ENCODE measurements at places on chromosomes 2 and 18.

GRCh38 chr2:212195626-212196025 is 343.0 kb downstream of the ERBB4 start:
- no peak for DNase-seq

- peak; percentile 8 for DNase-seq
These were observed 222.9 kb downstream of the PTPRM start for GRCh38 chr18:7789856-7790552.

DNA sequence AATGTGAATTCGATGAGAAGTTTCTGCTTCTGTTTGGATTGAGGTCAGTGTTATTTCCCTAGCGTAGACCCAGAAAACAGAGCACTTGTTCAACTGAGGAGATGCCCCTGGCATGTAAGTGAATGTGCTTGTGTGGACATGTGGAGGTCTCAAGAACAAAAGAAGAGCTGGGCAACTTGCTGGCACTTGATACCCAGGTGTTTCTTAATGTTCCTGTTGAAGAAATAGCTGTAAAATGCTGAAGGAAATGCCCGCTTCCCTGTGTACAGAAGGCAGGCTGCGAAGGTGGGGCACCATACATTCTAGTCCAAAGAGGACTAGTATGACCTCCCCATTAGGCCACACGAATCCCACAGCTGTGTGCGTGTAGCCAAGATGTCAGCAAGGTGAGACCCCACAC is 9.8 kb upstream of the LBH start:
- DNase-seq = no peak

DNA sequence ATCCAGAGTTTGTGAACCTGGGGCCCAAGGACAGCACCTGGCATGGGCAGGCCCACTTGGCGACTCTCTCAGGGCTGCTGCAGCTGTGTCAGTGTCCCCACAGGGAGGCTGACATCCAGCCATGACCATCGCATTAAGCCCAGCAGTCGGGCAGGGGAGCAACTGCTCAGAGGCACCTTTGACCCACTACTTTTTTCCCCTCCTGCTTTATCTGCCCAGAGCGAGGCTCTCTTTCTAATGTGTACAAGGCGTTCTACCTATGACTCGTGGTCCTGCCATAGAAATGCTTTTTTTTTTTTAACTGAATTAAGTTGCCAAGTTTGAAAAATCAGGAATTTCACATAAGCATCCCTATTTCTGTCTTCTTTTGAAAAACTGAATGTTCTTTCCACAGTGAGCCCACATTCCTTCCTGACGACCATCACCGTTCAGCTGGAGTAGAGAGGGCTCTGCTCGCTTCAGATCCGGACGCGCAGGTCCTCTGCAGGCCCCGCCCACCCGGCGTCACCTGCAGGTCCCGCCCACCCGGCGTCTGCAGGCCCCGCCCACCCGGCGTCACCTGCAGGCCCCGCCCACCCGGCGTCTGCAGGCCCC is 403 bp upstream of the CLUL1 start:
- DNase-seq = peak; percentile 56

DNA sequence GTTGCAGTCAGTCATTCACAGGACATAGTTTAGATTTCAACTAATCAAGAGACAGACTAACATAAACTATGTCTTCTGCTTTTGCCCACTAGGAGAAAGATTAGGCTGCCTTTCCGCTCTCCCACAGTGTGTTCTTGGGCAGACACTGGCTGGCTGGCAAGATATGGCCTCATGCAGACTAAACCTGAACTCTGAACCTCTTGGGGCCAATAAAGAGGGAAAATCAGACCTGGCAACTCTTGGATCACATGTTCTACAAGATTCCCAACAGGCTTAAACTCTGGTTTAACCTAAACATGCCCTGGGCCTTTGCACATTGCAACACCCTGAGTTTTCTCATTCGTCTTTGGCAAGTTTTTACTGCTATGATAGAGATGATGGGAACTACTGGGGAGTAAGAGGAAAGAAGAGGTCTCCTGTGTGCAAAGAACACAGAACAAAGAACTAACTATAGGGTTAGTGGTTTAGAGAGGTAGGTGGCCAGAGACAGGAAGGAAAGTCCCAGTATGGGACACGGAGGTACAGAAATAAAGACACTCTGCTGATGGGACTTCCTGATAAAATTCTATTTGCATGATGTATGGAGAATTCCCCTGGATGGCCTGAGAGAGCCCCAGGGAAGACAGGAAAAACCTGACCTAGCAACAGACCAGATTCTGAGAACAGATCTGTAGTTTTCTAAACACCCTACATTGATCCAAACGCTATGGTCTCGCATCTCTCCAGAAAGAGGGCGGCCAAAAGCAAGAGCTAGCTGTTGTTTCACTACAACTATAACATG is 2.0 kb upstream of the ATRAID start:
- DNase-seq = peak; percentile 51

Measured in hematopoietic multipotent progenitor cell treated with erythropoietin and hydrocortisone succinate and interleukin-3 and kit ligand, for 8 days (in vitro differentiated cells).